ENCODE measurements at places on chromosomes 1 and 21.

- no peak for DNase-seq
Observed at GRCh38 chr1:105101261-105101660, 1351.6 kb downstream of the AMY1C start.

DNA sequence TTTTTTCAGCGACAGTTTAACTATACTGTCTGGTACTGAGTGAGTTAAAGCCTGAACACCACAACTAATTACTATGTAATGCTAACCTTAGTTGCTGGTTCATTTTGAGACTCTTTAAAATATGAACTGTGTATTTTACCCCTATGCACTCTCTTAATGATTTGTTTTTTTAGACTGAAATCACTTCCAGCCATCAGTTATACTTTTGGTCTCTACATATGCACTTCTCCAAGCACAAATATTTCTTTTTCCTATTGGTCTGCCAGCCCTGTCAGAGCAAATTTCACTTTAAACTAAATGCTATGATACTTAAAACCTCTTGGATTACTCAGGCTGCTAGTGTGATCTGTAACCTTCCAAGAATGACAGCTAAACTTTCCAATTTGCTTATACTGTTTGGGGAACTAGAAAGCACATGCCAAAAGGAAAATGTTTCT is 38.1 kb upstream of the SCYL3 start:
- no peak for DNase-seq

DNA sequence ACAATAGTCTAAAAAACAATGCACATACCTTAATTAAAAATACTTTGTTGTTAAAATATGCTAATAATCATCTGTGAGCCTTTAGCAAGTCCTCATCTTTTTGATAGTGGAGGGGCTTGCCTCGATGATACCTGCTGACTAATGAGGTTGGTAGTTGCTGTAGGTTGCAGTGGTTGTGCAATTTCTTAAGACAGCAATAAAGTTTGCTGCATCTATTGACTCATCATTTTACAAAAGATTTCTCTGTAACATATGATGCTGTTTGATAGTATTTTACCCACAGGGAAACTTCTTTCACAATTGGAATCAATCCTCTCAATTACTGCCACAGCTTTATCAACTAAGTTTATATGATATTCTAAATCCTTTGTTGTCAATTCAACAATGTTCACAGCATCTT is 7.6 kb downstream of the C1orf87 start:
- peak; percentile 62 for DNase-seq

DNA sequence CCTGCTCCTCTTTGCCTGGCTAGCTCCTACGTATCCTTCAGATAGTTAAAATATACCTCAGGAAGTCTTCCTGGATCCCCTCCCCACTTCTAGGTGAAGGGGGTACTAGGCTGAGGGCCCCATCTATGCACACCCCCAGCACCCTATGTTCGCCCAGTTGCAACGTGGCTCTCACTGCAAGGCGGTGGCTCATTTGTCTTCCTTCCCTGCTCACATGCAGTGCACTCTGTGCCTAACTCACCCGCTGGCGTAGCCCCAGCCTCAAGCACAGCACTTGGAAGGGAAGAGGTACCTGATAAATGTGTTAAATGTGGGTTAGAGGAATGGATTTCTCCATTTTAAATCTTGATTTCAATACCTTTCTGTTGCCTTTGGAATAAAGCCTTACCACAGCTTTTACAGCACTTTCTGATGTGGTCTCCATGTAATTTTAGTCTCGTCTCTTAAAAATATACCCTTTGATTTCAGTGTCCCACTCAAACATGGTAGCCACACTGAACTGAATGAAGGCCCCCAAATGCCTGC is 39.3 kb downstream of the L1TD1 start:
- DNase-seq = no peak

DNA sequence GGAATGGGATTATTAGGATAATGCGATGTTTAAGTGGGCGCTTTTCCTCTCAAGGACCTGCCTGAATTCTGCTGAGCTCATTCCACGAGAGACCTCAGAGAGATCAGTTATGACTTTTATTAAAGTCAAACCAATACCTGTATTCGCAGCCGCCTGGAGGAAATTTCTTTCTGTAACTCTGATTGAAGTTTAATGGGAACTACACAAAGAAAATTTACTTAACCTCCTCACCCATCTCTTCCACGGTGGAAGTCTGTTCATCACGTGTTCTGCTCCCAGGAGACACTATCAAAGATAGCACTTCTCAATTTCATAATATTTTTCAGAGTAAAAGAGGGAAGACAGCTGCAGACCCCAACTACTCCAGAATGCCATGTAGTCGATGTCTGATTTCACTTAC is 334.7 kb upstream of the POU3F1 start:
- DNase-seq = no peak

- DNase-seq = no peak
Observed at GRCh38 chr1:18526436-18527275, 45.9 kb downstream of the KLHDC7A start.

GRCh38 chr1:18929686-18930085 is 26.8 kb downstream of the IFFO2 start:
- no peak for DNase-seq

DNA sequence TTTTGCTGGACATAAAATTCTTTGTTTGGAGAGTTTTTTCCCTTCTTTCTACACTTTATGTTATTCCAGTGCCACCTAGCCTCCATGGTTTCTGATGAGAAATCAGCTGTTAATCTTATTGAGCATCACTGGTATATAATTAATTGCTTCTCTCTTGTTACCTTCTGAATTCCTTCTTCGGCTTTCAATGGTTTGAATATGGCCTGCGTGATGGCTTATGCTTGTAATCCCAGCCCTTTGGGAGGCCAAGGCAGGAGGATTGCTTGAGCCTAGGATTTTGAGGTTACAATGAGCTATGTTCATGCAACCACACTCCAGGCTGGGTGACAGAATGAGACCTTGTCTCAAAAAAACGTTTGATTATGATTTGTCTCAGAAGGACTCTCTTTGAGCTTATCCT is 13.0 kb upstream of the CNIH4 start:
- no peak for DNase-seq

DNA sequence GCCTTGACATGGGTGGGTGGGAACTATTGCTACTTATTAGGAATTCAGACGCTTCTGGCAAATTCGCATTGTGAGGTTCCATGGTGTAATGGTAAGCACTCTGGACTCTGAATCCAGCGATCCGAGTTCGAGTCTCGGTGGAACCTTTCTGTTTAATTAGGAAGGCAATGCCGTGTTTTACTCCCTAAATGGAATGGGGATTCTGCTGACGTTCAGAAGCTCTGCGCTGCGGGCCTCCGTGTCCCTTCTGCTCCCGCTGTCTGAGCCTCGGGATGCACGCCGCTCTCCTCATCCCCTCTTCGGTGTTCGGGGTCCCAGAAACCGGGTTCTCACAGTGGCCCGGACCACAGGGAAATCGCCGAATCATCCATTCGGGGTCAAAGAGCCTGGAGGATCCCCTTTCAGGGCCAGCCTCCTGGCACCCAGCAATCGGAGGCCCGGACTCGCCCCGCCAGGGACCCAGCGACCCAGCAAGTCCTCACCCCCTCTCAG is 280.3 kb downstream of the FAM72C start:
- no peak for DNase-seq

- no peak for DNase-seq
Observed at GRCh38 chr1:201487742-201488141, 18.8 kb upstream of the PHLDA3 start.

GRCh38 chr1:62401034-62401760 is 35.7 kb upstream of the USP1 start:
- no peak for DNase-seq

DNA sequence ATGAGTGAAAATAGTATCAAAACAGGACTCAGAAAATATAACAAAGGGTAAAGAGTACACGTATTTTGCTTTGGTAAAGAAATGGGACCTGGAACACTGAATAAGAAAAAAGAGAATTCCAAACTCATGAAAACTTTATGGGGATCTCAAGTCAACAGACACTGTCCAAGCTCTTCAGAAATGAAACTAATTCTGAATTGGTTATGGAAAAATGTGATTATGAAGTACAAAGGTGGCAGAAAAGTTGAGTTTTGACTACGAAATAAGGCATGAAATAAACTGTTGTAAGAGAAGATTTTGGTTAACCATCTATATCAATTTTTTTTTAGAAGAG is 8.4 kb downstream of the EGLN1 start:
- no peak for DNase-seq

- DNase-seq = no peak
Observed at GRCh38 chr1:64798872-64799271, 54.0 kb downstream of the RAVER2 start.

DNA sequence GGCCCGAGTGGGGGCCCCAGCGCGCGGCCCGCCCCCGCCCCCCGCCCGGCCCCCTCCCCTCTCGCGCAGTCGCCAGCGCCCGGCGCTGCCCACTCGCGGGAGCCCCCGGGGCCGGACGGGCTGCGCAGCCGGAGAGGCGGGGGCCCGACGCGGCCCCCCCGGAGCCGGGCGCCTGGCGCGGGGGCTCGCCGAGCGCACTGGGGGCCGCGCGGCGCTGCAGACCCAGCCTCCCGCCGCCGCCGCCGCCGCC is 146 bp upstream of the ZNF362 start:
- no peak for DNase-seq

DNA sequence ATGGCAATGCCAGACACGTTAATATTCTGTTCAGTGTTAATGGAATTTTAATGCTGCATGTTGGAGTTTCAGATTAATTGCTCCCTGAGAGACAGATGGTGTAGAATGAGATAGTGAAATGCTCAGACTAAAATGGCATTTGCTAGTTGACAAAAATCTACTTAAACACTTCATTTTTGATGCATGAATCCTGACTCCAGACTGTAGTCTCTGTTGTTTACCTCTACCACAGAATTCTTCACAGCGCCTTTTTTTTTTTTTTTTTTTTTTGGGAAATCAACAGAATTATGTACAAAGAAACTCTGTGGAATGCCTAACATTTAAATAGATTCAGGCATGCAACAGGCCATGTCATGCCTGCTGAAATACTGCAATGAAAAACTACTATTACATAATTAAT is 111.3 kb downstream of the PLPPR5 start:
- DNase-seq = no peak

DNA sequence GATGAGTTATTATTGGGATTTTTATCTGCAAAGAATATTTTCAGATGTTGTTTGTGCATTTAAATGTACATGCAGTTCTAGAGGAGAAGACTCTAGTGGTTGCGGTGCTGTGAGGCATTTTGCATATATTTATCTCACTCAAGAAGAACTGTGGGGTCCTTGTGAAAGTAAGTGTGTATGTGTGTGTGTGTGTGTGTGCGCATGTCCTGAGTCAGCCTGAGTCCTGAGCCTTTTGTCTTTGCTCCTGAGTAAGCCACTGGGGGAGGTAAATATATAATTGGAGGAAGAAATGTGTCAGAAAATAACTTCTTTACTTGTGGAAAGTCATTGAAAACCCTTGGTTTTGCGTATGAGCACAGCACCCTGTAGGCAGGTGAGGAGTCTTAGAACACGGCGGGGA is 55.6 kb upstream of the CD34 start:
- no peak for DNase-seq

DNA sequence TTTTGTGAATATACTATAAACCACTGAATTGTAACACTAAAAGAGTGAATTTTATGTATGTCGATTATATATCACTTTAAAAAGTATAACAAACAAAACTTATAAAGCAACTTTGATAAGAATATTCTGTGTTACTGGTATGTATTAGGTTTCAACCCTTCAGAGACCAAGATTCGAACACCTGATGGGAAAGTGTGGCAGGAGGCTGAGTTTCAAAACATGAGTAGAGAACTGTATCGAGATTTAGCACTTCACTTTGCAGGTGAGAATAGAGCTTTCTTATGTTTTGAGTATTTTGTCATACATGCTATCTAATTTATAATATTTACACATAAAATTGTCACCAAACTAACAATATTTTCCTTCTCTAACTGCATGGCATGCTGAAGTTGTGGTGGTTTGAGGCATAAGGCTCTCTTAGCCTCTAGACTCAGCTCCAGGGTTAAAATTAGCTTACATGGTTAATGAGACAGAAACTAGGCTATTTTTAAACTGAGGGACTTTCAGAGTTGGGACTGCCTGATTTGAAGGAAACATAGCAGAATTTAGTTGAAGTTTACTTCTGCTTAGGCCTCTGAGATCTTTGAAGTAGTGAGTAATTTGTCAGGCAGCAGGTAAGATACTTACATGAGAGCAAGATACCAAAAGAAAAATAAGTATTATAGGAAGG is 48.6 kb downstream of the CEP350 start:
- no peak for DNase-seq

DNA sequence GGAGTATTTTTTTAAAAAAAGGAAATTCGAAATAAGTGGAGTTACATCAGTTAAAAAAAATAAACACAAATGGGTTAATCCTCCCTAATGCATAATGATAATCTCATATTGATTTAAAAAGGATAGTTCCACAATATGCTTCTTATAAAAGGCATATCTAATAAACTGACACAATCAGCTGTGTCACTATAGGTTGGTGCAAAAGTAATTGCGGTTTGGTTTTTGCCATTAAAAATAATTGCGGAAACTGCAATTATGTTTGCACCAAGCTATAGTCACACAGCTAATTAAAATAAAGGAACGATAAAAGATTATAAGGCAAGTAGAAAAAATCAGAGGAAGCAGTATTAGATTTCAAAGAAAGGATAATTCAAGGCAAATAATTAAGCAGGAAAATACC is 21.0 kb upstream of the IFI44L start:
- no peak for DNase-seq

- no peak for DNase-seq
Observed at GRCh38 chr1:162678439-162678838, 46.2 kb downstream of the DDR2 start.

DNA sequence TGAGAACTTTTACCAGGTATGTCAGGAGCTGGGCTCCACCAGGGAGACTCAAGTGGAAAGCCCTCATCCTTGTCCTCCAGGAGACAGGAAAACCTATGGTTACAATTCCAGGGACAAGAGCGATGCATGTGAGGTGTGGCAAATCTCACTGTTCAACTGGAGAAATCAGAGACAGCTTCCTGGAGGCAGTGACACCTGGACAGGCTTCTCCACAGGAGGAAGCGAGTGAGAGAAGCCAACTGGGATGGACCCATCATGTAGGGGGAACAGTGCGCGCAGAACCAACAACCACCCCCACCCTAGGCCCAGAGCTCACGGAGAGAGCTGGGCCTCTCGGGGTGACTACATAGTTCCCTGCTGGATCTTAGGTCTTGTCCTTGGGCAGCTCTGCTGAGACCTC is 5.6 kb upstream of the SLX9 start:
- DNase-seq = no peak

DNA sequence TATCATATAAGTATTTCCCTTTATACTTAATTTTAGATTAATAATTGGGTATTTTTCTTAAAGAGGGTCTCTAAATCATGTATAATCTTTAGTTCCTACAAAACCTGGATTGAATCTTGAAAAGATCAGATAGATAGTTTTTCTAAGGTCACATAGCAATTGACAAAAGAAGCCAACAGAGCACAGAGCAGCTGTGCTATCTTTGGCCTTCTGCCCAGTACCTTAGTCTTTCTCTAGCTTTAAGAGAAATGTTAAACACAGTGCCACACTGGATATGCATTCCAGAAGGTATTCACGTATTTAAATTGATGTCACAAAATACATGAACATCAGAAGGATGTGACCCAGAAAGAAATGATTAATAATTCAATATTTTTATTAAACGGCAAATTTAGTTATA is 86.8 kb downstream of the C21orf91 start:
- DNase-seq = no peak

GRCh38 chr1:180540697-180541594 is 17.8 kb upstream of the OVAAL start:
- DNase-seq = no peak

- no peak for DNase-seq
Observed at GRCh38 chr1:33280091-33280661, 23.9 kb downstream of the ZNF362 start.

- no peak for DNase-seq
Observed at GRCh38 chr1:108597041-108597440, 37.1 kb downstream of the EEIG2 start.
